ENCODE measurements at places on chromosomes 12 and 14.

DNA sequence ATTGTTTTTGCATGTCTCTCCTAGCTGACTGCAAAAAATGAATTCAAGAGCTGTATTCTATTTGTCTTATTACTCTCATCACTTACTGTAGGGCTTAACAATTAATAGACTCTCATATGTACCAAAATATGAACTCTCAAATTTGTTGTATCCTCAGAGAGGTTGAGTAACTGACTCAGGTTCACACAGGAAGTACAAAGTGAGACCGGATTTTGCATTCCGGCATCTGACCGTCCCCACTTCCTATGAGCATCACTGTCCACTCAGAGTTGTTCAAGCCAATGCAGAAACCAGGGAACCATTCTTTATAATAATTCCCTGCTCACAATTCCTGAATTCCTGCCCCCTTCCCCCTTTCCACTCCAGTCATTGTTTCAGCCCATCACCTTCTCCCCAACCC lies 113.3 kb upstream of the AMIGO2 start:
- no peak for ATAC-seq
- peaks cover 75% of the 10 kb centered on the region for H3K4me1 ChIP-seq
- H3K27ac ChIP-seq = peak overlapping the region; percentile 60
- peaks cover 41% of the 10 kb centered on the region for H3K36me3 ChIP-seq
- H3K27me3 ChIP-seq = no peaks in the 10 kb centered on the region

GRCh38 chr14:100339766-100340422 lies 16.8 kb downstream of the SLC25A47 start:
- peaks cover 45% of the 10 kb centered on the region for H3K4me1 ChIP-seq
- H3K27ac ChIP-seq = peak overlapping the region; percentile 95
- no peaks in the 10 kb centered on the region for H3K27me3 ChIP-seq
- no peak overlapping the region for H3K4me3 ChIP-seq
- no peak for ATAC-seq

GRCh38 chr14:52801014-52801712 lies 9.8 kb upstream of the GNPNAT1 start:
- H3K36me3 ChIP-seq = no peaks in the 10 kb centered on the region
- ATAC-seq = no peak
- H3K4me1 ChIP-seq = peaks cover 6% of the 10 kb centered on the region

DNA sequence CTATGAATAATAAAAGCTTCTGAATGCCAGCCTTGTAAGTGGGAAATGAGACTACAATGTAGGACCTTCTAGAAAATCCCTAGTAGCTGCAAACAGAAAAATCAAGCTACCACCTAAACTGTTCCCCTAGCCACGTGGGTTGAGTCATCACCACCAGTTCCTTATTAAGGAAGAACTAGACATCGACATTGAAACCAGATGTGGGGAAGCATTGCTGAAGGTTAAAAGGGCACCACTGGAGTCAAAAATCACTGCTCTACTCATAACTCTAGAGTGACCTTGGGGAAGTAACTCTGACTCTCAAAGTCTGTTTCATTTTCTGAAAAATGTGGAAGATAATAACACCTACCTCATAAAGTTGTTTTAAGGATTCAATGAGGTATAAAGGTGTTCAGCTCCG lies 9.4 kb upstream of the CNIH1 start:
- no peaks in the 10 kb centered on the region for H3K27me3 ChIP-seq
- peaks cover 11% of the 10 kb centered on the region for H3K4me1 ChIP-seq
- no peak overlapping the region for H3K4me3 ChIP-seq
- H3K27ac ChIP-seq = peak overlapping the region; percentile 65
- H3K36me3 ChIP-seq = no peaks in the 10 kb centered on the region
